ENCODE measurements at places on chromosomes 11 and 22.

- DNase-seq = no peak
Observed at GRCh38 chr11:4704790-4705334, 278 bp downstream of the MMP26 start.

DNA sequence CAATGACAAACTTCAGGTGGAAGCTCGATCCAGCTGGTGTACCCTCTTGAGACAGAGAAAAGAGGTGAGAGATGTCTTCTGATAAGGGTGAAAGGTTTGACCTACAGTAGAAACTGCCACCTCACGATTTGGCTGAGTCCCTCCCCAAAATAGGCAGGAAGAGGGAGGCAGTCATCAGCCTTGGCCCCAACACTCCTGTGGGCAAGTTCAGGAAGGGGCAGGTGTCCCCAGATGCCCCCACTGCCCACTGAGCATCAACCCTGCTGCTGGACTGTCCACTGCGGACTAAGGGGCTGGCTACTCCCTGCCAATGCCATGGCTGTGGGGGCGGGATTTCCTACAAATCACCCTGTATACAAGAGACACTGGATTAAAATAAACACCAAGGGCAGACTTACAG is 441.4 kb downstream of the BUD13 start:
- DNase-seq = no peak

- DNase-seq = no peak
Observed at GRCh38 chr11:34859496-34859895, 56.7 kb downstream of the APIP start.

GRCh38 chr11:97516688-97517087 is 1126.9 kb downstream of the JRKL start:
- DNase-seq = no peak

DNA sequence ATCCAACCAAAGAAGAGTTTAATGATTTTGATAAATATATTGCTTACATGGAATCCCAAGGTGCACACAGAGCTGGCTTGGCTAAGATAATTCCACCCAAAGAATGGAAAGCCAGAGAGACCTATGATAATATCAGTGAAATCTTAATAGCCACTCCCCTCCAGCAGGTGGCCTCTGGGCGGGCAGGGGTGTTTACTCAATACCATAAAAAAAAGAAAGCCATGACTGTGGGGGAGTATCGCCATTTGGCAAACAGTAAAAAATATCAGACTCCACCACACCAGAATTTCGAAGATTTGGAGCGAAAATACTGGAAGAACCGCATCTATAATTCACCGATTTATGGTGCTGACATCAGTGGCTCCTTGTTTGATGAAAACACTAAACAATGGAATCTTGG is 23.9 kb downstream of the KDM4D start:
- DNase-seq = no peak

- no peak for DNase-seq
Observed at GRCh38 chr11:103862802-103863174, 173.7 kb upstream of the DDI1 start.

GRCh38 chr22:48624401-48624800 is 1203.3 kb downstream of the BRD1 start:
- DNase-seq = no peak

DNA sequence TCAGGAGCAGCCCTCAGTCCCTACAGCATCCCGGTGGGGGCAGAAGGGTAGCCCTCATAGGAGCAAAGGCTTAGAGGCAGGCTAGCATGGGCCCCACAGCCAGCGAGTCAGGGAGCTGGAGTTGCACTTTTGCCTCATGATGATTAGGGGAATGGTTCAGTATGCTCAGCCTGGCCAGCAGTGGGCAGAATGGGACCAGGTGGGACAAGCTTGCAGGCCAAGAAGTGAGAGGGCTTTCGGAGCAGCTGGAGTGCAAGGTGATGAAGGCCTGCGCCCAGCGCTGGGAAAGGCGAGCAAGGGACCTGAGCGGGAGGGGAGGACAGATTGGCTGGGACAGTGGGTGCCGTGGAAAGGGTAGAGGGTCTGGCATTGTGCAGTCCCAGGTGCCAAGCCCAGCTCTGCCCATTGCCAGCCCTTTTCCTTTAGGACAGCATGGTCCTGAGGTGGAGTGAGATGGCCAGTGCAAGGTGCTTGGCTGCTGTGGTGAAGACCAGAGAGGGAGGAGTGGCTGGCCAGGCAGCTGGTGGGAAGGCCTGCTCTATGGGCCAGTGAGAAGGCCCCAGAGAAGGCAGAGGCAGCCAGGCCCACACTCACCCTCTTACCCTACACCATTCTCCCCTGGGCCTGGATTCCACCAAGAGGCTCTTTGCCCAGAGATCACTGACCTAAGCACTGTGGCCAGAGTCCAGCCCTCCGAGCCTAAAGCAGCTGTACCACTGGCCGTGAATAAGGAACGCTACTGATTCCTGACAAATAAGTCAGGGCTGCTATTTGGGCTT is 47.9 kb upstream of the SUSD2 start:
- no peak for DNase-seq

DNA sequence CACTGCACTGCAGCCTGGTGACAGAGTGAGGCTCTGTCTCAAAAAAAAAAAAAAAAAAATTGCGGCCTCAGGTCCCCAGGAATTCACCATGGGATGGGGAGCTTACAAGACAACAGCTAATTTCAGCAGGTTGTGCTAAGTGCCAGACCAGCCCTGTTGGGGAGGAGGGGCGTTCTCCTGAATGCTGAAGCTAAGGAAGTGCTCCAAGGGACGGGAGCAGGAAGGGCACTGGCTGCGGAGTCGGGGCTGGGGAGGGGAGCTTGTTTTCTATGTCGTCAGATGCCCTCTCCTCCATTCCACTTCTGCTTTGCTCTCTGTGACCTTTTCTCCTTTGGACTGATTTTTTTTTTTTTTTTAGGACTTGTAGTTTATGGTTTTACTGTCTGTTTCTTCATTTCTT is 4.5 kb downstream of the ADAMTS15 start:
- no peak for DNase-seq

DNA sequence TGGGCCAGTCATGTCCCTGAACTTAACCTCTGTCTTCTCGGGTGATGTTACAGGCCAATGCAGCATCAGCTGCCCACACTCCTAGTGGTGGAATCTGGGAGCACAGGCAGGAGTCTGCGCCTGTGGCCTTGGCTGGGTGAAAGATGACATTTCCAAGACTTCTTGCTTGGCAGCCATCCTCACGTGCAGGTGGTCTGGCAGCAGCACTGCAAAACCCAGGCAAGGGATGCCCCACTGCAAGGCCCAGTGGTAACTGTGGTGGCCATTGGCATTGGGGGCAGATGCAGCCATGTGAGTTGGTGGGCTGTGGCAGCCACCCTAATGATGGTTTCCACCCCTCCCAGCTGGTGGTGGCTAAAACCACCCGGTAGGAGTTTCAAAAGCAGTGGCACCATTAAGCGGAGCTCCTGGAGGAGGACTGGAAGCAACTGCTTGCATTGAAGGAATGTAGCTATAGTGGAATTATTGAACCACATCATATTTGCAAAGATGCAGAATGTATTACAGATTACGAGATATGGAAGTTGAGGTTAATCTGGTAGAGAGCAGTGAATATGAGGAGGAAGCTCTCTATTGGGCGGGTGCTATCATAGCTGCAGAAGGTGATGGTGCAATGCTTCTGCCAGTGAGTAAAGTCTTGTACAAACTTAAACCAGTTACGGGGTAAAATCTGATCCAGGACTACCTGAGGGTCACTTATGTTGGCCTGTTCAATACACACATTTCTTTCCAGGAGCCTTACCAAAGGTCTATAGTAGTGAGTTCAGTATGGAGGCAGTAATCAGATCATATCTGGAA is 120.7 kb upstream of the TOP3B start:
- DNase-seq = peak; percentile 50

DNA sequence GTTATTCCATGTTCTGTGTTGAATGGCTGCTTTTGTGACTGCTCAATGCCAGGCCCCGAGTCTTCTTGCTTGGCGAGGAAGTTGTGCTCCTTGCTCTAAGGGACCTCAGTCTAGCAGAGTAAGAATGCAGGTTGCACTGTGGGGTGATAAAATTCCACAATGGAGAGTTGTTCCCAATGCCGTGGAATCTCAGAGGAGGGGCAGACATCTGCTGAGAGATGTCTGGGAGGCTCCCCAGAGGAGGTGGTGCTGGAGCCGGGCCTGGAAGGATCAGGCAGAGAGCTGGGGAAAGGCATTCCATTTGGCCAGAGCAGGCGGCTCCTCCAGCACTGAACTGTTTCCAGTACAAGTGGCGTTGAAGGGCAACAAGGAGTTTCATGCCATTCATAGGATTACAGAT is 55.2 kb downstream of the ST3GAL4 start:
- no peak for DNase-seq

DNA sequence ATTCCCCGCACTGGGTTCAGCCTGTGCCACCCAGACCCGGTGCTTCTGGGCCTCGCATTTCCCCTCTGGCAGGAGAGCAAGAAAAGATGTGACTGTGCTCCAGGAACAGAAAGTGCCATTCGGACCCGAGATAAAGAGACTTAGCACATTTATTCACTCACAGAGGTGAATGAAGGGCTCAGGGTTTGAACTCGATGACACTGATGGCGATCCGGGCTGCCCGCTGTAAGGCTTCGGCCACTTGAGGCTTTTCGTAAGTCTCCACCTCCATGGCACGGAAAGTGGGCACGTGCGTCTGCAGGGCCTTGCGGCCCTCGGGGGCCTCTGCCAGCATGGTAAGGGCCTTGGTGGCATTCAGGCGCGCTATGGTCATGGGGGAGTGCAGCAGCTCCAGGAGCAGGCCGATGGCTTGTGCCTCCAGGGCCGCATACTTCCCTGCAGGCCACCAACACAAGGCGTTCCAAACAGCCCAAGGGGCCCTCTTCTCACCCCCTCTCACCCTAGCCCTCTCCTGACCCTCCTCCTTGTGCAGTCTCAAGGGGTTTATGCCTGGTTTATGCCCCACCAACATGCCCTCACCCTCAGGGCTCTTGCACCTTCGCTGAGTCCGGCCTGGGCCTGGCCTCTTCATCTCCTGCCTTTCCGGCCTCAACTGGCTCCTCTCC is 10.9 kb upstream of the GNAZ start:
- no peak for DNase-seq

GRCh38 chr22:48752451-48753380 is 1075.0 kb downstream of the BRD1 start:
- DNase-seq = no peak

DNA sequence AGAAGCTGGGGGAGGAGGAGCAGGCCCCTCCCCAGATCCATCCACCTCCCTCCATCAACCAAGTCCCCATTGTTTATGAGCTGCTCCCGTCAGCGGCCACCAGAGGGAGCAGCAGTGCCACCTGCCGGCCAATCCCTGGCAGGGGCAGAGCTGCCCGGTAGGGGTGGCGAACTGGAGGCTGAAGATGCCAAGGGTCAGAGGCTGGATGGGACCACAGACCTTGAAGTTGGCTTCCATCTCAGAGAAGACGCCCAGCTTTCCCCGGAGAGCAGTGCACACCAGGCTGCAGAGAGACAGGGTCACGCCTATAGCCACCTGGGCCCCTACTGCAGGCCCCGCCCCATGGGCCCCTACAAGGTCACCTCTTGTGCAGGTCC is 3.6 kb downstream of the FIBP start:
- DNase-seq = peak; percentile 77

- DNase-seq = no peak
Observed at GRCh38 chr22:39248254-39248653, 3.5 kb upstream of the PDGFB start.

DNA sequence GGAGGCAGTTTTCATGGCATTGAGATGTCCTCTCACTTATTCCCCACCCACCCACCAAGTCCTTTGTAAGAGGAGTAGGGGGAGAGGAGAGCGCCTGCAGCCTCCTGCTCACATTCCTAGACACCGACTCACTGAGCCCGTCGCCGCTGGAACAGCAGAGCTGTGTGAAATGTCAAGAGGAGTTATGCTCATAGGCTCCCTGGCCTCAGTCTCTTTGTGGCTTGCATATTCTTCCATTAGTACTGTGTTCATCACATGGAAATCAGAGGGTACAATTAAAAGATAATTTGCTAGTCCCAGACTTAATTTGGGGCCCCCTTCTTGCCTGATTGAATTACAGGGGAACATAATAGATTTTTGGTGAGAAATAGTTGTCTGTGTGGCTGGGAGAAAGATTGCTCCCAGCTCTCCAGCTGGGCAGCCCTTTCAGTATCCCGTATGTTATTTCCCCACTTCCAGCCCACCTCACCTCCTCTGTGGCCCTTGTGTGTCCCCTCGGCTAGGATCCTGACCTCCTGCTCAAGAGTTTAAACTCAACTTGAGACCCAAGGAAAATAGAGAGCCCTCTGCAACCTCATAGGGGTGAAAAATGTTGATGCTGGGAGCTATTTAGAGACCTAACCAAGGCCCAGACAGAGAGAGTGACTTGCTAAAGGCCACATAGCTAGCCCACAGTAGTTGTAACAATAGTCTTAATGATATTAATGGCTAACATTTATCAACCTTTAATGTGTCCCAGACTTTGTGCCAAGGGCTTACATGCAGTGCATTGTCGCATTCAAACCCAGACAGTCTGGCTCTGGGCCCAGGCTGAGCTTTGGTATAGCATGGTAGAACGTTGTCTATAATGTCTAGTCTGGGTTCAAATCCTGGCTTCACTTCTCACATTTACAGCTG is 32.2 kb downstream of the LIMK2 start:
- DNase-seq = peak; percentile 73

DNA sequence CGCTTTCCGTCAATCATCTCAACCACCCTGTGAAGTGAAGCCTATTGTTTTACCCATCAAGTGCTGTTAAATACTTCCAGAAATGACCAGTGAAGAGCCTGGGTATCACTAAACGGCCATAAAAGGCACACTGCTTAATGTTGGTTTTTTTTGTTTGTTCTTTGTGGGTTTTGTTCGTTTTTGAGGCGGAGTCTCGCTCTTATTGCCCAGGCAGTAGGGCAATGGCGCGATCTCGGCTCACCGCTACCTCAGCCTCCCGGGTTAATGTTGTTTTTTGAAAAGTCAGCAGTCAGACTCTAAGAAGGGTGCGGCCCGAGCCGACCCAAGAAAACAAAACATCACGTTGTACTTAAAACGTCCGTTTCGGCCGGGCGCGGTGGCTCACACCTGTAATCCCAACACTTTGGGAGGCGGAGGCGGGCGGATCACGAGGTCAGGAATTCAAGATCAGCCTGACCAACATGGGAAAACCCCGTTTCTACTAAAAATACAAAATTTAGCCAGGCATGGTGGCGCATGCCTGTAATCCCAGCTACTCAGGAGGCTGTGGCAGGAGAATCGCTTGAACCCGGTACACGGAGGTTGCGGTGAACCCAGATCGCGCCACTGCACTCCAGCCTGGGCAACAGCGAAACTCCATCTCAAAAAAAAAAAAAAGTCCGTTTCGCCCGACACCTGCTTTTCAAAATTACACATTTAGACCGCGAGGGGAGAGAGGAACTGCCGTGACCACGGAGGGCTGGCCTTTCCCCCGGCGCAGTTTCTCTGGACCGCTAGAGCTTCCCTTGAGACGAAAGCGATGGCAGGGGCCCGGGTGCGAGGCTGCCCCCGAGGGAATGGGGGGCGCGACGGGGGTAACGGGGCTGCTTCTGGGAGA is 714 bp downstream of the CD59 start:
- DNase-seq = peak; percentile 62

Data from Caco-2 (cell line).